ENCODE measurements at places on chromosomes 4 and X. TPM values are rescaled to one million over a fixed set of nuclear protein-coding genes. Genes with fewer than 3 reads are reported as not detected.

Gene INPP4B
- total RNA-seq, result 10.2 TPM

Gene CYTL1
- total RNA-seq, result 0.34 TPM

DNA sequence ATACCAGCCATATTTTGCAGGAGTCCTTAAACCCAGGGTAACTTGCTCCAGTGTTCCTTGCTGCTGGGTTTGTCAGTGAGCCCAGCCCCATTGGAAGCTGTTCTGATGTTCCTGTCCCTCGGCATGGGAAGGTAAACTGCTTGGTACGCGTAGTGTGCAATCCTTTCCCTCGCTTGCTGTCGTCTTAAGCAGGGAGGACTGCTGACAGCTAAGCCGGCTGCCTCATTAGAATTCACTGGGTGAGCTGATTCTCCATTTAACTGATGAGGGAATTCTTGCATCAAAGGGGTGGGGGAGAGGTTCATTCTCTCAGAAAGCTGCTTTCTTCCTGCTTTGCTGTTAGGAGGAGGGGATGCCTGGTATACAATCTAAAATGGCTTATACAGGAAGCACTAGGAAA, 164.6 kb downstream of the MID1IP1 start:
- no peak for DNase-seq

- DNase-seq, result no peak
Measured at GRCh38 chr4:150974252-150974640, 40.8 kb downstream of the LRBA start.

Gene BMP3
- total RNA-seq, result not detected
